Peyer's patch (tissue), 4 donors: ENCODE measurements at places on chromosomes 2 and 18.
A peak's percentile ranks its signal among the peaks of the same experiment; 100 is the strongest.

DNA sequence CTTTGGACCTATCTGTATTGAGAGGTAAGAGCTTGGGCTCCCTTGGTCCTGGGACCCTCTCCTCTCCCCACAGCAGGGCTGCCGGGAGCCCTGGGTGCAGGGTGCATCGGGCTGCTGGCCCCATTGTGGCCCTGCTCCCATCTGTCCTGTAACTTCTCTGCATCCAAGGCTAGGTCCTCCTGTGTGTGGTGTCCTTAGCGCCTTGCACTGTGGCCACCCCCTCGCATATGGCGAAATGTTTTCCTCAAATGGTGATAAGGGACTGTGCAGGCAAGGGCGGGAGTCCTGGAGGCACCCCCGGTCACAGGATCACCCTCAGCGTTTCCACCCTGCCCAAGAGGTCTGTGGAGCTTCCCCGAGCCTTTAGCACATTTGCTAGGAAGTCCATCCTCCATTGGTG, 208.2 kb downstream of the SH3RF3 start:
- DNase-seq, result no peak
- H3K27me3 ChIP-seq, result no peaks in the 10 kb centered on the region
- no peak overlapping the region for H3K27ac ChIP-seq
- H3K36me3 ChIP-seq, result no peaks in the 10 kb centered on the region
- H3K4me3 ChIP-seq, result no peak overlapping the region

- no peak for DNase-seq
- H3K27ac ChIP-seq, result no peak overlapping the region
- no peaks in the 10 kb centered on the region for H3K4me1 ChIP-seq
- no peaks in the 10 kb centered on the region for H3K27me3 ChIP-seq
- no peaks in the 10 kb centered on the region for H3K36me3 ChIP-seq
- no peak overlapping the region for H3K4me3 ChIP-seq
Observed at GRCh38 chr2:170587922-170588321, 127.2 kb upstream of the SP5 start.

DNA sequence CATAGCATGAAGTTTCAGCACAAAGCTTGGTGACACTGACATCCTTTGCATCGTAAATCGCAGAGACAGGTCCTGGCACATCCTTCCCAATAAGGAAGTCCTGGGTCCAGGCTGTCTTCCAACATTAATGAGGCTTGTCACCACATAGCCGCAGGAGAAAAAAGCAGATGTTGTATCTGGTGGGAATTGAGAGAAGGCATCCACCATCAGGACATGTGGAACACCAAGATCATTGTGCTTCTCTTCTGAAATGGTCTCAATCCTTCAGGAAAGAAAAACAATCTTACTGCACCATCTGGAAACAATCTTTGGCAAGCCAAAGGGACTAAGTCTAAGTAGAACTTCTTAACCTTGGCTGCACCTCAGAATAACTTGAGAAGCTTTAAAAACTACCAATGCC, 119.0 kb upstream of the ARHGAP28 start:
- H3K27me3 ChIP-seq, result no peaks in the 10 kb centered on the region
- no peaks in the 10 kb centered on the region for H3K36me3 ChIP-seq
- H3K4me1 ChIP-seq, result no peaks in the 10 kb centered on the region
- no peak overlapping the region for H3K27ac ChIP-seq
- H3K4me3 ChIP-seq, result no peak overlapping the region

- no peaks in the 10 kb centered on the region for H3K4me1 ChIP-seq
- DNase-seq, result no peak
- no peaks in the 10 kb centered on the region for H3K27me3 ChIP-seq
- no peaks in the 10 kb centered on the region for H3K36me3 ChIP-seq
- no peak overlapping the region for H3K27ac ChIP-seq
Observed at GRCh38 chr2:1782514-1782913, 38.2 kb upstream of the PXDN start.

DNA sequence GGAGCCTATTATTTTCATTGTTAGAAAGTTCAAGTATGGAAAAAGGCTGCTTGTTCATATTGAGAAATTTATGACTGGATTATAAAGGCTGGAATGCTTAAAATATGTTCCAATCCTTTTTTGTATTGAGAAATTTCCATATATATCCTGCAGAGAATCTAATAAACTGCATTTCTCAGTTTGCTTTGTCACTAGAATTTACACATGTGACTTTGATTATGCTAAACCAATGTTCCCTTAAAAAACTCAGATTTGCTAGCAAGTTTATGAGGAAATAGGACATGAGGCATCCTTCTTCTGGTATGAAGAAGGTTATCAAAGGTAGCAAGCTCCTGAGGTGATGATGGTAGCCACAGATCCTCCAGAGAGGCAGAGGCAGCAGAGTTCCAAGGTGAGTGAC, 29.2 kb upstream of the DSEL start:
- H3K4me1 ChIP-seq, result no peaks in the 10 kb centered on the region
- no peaks in the 10 kb centered on the region for H3K36me3 ChIP-seq
- no peak overlapping the region for H3K4me3 ChIP-seq
- no peaks in the 10 kb centered on the region for H3K27me3 ChIP-seq
- no peak overlapping the region for H3K27ac ChIP-seq

- no peak overlapping the region for H3K27ac ChIP-seq
- H3K36me3 ChIP-seq, result no peaks in the 10 kb centered on the region
- no peaks in the 10 kb centered on the region for H3K4me1 ChIP-seq
- no peak overlapping the region for H3K4me3 ChIP-seq
Observed at GRCh38 chr2:2941205-2941604, 436.4 kb downstream of the EIPR1 start.

DNA sequence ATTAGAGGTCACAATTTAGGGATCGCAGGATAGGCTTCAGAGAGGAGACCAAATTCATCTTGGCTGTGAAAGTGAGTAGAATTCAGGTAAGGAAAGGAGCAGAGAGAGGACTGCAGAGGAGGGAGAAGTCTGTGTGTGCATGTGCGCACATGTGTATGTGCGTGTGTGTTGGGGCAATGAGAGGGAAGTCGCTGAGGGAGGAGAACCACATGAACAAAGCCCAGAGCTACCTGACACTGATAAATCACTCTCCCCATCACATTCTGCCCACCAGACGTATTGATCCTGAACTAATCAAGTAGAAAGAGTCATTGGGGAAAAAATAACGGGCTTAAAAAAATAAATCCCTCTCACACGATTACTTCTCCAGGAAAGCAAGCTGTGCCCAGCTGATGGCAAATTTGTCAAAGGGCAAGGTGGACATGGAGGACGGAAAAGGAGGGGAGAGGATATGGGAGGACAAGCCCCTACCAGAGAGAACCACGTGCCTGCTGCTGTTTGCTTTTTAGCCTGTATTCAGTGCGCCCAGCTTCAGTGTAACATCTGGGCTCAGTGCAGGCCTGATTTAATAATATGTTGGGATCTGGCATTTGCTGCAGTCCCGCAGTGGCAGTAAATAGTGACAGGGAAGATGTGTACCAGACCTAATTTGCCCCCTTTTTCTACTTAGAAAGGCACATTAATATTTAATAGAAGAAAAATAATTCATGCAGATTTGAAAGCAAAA, 307.5 kb downstream of the C1D start:
- H3K4me3 ChIP-seq, result no peak overlapping the region
- no peaks in the 10 kb centered on the region for H3K36me3 ChIP-seq
- no peak overlapping the region for H3K27ac ChIP-seq
- no peak for DNase-seq

GRCh38 chr2:162025121-162025911, 48.7 kb downstream of the DPP4 start:
- no peaks in the 10 kb centered on the region for H3K27me3 ChIP-seq
- no peaks in the 10 kb centered on the region for H3K36me3 ChIP-seq
- no peak overlapping the region for H3K27ac ChIP-seq
- H3K4me3 ChIP-seq, result no peak overlapping the region
- no peak for DNase-seq

- no peak overlapping the region for H3K4me3 ChIP-seq
- no peak overlapping the region for H3K27ac ChIP-seq
- no peak for DNase-seq
- no peaks in the 10 kb centered on the region for H3K4me1 ChIP-seq
Observed at GRCh38 chr2:105593221-105593967, 151.3 kb upstream of the NCK2 start.

DNA sequence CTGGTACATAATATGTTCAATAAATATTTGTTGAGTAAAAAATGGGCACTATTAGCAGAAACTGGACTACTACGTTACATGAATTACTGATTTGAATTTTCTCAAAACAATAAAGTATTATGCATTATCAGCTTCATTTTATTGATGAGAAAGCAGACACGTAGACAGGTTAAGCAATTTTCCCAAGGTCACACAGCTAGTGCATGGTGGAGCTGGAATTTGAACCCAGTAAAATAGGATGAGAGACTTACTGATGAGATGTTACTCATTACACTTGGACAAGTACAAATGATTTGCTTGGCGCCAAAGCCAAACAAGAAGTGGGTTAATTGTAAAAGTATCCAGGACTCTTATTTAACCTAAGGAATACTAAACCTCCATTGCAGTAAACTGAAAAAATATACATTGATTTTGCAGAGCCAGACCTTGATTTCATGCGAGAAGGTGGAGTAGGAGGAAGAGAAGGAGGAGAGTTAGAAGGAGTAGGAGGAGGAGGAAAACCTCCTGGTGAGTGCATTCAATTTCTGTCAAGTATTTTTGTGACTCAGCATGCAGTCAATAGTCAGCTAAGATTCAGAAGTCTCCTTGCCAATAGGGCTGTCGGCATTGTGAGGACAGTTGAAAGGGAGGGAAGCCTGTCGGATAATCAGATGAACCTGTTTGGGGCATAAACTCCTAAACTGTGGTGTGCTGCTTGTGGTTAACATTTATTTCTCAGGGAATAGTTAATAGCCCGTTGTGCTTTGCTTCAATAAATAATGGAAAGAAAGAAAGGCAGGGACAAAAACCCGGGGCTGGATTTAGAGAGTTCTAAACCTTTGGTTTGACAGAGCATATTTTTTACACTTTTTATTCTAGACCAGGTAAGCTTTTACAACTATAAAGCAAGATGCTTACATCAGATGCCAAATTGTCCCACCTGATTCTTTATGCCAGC, 77.0 kb upstream of the TACR1 start:
- H3K27me3 ChIP-seq, result no peaks in the 10 kb centered on the region
- DNase-seq, result no peak
- no peak overlapping the region for H3K4me3 ChIP-seq
- no peaks in the 10 kb centered on the region for H3K4me1 ChIP-seq

- no peak for DNase-seq
- no peaks in the 10 kb centered on the region for H3K4me1 ChIP-seq
- H3K36me3 ChIP-seq, result no peaks in the 10 kb centered on the region
- peak overlapping the region; percentile 8 for H3K27ac ChIP-seq
- no peaks in the 10 kb centered on the region for H3K27me3 ChIP-seq
- no peak overlapping the region for H3K4me3 ChIP-seq
Observed at GRCh38 chr2:217652761-217653639, 349.8 kb downstream of the TNS1 start.

- H3K36me3 ChIP-seq, result peaks cover 21% of the 10 kb centered on the region
- no peak for DNase-seq
- no peak overlapping the region for H3K4me3 ChIP-seq
Observed at GRCh38 chr2:48343571-48344440, 186.1 kb upstream of the STON1 start.

DNA sequence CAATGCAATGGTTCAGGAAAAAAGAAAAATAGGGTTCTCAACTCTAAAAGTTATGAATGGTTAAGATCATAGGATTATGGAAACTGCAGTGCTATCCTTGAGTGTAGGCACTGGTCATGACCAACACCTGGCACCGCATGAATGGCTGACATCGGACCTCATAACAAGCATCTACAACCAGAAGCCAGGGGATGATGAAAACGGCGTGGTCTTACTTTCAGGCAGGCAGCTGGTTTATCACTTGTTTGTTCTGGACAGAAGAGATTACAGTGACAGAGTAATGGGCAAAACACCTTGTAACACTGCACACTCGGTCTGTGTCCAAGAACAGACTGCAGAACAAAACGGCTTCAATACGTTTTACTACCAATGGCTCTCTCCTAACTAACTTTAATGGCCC, 132.8 kb downstream of the STK39 start:
- no peak overlapping the region for H3K27ac ChIP-seq
- H3K4me1 ChIP-seq, result no peaks in the 10 kb centered on the region
- no peak for DNase-seq
- H3K36me3 ChIP-seq, result no peaks in the 10 kb centered on the region
- H3K27me3 ChIP-seq, result no peaks in the 10 kb centered on the region
- H3K4me3 ChIP-seq, result no peak overlapping the region

DNA sequence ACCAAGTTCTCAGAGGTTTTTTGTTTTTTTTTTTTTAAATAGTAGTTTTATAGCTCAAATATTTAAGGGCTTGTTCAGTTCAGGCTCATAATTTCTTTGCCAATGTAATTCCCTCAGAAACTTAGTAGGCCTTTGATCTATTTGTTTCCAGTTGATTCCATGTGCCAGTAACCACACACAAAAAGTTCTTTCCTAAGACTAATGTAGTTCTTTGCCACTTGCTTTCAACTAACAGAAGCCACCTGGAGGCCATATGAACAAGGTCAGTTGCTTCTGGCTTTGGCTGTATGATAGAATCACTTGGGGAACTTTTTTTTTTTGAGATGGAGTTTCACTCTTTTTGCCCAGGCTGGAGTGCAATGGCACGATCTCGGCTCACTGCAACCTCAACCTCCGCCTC, 100.7 kb downstream of the DTNB start:
- no peaks in the 10 kb centered on the region for H3K36me3 ChIP-seq
- no peak overlapping the region for H3K27ac ChIP-seq
- H3K4me3 ChIP-seq, result no peak overlapping the region
- H3K27me3 ChIP-seq, result no peaks in the 10 kb centered on the region

DNA sequence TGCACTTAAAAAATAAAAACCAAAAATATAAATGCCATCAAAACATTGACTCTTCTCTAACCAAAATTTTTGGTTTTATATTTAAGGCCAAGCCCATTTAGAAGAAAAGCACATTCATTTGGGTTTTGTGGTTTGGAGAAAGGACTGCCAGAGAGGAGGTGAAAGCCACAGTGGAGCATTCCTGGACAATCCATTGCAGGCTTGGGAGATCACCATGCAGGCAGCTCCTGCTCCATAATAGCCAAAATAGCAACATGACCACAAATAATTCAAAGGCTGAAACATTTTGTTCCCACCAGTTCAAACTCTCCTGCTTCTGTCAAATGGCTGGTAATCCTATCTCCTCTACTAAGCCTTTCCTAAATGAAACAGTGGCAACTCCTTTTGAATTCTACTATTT, 73.5 kb downstream of the GALNT3 start:
- H3K27ac ChIP-seq, result no peak overlapping the region
- no peaks in the 10 kb centered on the region for H3K4me1 ChIP-seq
- H3K27me3 ChIP-seq, result no peaks in the 10 kb centered on the region
- DNase-seq, result no peak

- no peaks in the 10 kb centered on the region for H3K36me3 ChIP-seq
- H3K4me3 ChIP-seq, result no peak overlapping the region
- H3K4me1 ChIP-seq, result no peaks in the 10 kb centered on the region
- no peak overlapping the region for H3K27ac ChIP-seq
Observed at GRCh38 chr2:147689220-147689909, 155.5 kb upstream of the ACVR2A start.

GRCh38 chr18:23573626-23574431, 12.5 kb downstream of the NPC1 start:
- peaks cover 18% of the 10 kb centered on the region for H3K4me1 ChIP-seq
- H3K27ac ChIP-seq, result peak overlapping the region; percentile 32
- H3K36me3 ChIP-seq, result no peaks in the 10 kb centered on the region

- no peaks in the 10 kb centered on the region for H3K4me1 ChIP-seq
- H3K27ac ChIP-seq, result no peak overlapping the region
- H3K36me3 ChIP-seq, result no peaks in the 10 kb centered on the region
- H3K4me3 ChIP-seq, result no peak overlapping the region
- DNase-seq, result no peak
- no peaks in the 10 kb centered on the region for H3K27me3 ChIP-seq
Observed at GRCh38 chr2:191946471-191947182, 99.7 kb upstream of the CAVIN2 start.

- no peak for DNase-seq
- no peaks in the 10 kb centered on the region for H3K27me3 ChIP-seq
- H3K4me3 ChIP-seq, result no peak overlapping the region
- no peaks in the 10 kb centered on the region for H3K4me1 ChIP-seq
Observed at GRCh38 chr18:45482286-45482685, 133.0 kb upstream of the SLC14A2 start.
